ENCODE measurements at places on chromosomes 3 and 15.

DNA sequence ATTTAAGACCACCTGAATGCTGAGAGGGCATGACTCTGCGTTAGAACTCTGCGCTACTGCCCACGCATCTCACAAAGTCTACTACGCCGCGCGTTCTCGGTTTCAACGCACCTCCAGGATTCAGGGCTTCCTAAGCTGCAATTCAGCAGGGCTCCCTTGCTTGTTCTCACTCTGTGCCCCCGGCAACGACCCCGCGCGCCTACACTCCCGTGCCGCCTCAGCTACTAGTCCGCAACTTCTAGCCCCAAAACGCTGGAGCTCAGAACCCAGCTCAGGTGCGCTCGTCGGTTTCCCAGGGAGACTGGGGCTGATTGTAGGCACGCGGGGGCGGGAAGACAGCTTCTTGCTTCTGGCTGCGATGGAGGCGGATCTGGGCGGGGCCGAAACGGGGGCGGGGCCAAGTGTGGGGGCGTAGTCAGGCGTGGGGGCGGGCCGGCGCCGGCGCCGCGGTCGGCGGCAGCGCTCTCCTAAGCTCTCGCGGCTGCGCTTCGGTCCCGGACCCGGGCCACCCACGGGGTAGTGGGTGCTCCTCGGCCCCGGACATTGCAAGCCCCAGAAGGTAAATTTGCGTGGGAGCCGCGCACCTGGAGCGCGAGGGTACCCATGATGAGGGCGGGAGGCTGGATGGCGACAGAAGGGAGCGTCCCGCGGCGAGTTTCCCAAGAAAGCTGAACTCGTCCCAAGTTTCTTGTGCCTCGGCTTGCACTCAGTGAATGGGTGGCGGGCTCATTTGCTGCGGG, at the start of gene ARHGEF26:
Gene ARHGEF26 (plus strand): TSS at position 430 of the 740 bp plus-strand sequence. CDS start 603 bp downstream, outside the sequence.
- peak; percentile 19 for DNase-seq

DNA sequence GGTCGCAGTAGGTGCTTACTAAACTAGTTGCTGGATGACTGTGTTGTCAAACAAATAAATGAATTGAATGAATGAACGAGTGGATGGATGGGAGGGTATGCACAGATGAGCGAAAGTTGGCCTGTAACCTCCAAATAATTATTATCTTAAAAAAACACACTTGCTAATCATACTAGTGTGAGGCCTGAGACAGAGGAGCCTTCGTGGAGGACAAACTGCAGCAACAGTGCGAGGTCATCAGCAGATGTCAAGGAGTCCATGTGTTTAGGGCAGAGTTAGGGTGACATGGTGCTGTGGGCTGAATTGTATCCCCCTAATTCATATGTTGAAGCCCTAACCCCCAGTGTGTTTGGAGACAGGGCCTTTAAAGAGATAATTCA, 24.4 kb downstream of the CORO2B start:
- no peak for DNase-seq

GRCh38 chr3:53255423-53255774, 423 bp downstream of the TKT start:
- DNase-seq, result peak; percentile 30

- DNase-seq, result no peak
These were observed 83.1 kb downstream of the XXYLT1 start for GRCh38 chr3:195187609-195188425.

DNA sequence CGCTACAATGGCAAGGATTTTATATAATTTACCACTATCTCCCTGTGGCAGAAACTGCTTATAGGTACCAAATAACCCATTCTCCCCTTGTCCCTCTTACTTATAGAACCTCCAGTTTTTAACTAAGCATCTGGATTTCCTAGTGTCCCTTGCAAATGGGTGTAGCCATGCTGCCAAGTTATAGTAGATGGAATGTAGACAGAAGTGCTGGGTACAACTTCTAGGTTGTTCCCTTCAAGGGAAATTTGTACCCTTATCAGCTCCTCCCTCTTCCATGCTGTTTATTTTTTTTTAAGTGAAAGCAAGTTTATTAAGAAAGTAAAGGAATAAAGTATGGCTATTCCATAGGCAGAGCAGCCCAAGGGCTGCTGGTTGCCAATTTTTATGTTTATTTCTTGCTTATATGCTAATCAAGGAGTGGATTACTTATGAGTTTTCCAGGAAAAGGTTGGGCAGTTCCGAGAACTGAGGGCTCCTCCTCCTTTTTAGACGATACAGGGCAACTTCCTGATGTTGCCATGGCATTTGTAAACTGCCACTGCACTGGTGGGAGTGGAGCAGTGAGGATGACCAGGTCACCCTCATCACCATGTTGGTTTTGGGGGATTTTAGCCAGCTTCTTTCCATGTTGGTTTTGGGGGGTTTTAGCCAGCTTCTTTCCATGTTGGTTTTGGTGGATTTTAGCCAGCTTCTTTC, 40.1 kb upstream of the TM4SF19 start:
- no peak for DNase-seq

DNA sequence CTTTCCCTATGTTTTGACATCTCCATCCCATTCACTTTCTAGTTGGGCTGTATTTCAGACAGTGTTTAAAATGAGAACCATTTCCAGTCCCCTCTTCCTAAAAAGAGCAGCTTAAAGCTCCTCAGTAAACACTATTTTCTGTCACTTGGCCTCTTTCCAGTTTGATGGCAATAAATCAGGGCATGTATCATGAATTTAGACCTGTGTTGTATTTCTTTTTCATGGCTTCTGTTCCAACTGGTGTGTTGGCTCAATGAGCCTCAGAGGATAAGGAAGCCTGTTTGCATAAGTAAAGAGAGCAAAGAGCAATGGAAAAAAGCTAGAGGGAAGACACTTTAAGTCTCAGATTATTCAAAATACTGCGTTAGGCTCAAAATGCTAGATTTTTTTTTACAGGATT, 7.2 kb downstream of the CCDC80 start:
- no peak for DNase-seq

DNA sequence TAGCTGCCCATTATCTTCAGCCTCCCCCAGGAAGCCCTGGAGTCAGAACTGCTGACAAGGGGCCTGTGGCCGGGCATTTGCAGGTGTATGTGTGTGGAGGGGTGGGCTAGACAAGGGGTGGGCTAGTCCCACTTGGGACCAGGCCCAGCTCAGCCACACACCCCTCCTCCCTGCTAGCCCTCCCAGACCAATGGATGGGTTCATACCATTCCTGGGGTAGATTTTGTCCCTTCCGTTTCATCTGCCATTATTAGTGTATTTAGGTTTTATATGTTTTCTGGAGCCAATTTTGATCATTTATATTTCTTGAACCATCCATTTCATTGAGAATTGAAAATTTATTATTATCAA, 42.2 kb downstream of the MRAS start:
- no peak for DNase-seq

DNA sequence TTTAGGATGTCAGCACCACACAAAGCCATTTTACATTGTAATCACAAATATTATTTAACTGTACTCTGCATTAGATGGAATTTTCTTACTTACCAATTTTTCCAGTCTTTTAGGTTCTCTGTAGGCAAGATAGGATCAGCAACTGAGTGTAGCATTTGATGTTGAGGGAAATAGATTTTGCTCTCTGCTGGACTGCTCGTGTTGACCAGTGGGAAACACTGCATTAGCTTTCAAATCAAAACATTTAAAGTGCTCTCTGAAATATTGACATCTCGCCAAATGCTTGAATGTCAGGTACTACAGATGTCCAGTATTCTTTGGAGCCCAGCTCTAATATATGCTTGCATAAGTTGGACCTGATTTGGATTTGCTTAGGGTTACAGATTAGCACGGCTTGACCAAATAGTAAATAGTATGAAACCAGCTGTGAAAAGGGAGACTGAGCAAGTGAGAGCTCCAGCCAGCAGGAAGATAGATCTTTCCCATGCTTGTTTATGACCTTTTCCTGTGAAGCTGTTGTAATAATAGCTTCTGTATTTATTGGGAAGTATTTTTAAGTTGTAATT, 29.5 kb downstream of the P2RY14 start:
- DNase-seq, result no peak

- DNase-seq, result no peak
These were observed 183.4 kb upstream of the TOPAZ1 start for GRCh38 chr3:44058022-44058867.

GRCh38 chr3:64266983-64267382, 41.7 kb upstream of the PRICKLE2 start:
- no peak for DNase-seq

DNA sequence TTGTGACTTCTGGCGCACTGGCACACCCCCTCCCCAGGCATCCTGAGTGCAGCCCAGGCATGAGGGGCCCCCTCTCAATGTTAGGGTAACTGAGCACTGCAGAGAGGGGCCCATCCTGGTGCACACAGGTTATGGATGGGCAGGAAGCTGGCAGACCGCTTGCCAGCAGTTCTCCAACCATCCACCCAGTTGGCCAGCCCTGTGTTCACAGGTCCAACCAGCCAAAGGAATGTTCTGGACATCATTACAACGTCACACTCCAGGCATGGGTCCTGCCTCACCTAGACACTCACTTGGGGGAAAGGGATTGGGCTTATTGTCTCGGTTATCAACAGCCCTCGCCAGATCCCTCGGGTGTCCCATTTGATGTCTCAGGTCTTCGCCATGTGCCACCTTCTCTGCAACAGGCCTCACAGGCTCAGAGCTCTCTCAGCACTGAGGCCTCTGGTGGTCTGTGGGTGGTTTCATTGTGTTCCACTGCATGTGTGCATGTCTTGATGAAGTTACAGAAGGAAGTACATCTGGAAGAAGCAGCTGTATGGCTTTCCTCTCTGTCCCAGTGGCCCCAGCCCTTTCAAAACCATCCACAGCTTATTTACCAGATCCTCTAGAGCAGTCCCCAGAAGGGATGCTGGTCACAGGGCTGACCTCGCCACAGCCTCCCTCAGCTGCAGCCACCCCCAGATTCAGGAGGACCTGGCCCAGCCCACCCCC, 23.7 kb downstream of the ADCY5 start:
- DNase-seq, result no peak

DNA sequence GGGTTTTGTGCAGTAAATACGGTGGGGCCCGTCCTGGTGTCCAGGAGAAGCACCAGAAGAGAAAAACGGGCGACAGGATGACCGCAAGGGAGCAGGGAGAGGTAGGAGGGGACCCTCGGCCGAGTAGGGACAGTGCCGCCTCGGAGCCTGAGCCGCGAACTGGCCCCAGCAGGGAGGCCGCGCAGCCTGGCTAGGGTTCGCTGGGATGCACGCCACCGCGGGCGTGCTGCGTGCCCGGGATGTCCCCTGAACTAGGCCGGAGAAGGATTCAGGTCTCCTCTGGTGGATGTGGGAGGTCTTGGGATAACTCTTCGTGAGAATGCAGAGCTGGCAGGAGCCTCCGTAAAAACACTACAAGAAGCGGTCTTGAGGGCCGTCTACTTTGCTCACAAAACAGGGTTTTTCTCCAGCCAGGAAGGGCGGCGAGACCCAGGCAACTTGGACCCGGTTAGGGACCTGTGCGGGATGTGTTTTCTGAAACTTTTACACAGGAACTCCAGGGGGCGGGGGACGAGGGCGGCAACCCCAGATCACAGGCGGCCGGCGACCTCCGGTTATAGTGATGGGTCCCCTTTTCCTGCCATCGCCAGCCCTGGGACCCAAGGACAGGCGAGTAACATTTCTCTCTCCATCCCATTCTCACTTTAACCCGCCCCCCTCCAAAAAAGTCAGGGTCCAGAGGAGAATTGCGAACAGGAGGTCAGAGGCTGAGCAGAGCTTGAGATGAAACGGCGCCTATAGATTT, 35.5 kb downstream of the NR2F2 start:
- no peak for DNase-seq

Data from effector memory CD8-positive, alpha-beta T cell (primary cell).